Iris pigment epithelial cell (primary cell): ENCODE measurements at places on chromosomes 4 and X.

GRCh38 chrX:71144651-71145050 lies at the start of gene NLGN3:
Gene NLGN3, plus strand, starts transcription at chrX:71144841. Its CDS starts 2,909 bp downstream, at chrX:71147750.
- no peak for DNase-seq

DNA sequence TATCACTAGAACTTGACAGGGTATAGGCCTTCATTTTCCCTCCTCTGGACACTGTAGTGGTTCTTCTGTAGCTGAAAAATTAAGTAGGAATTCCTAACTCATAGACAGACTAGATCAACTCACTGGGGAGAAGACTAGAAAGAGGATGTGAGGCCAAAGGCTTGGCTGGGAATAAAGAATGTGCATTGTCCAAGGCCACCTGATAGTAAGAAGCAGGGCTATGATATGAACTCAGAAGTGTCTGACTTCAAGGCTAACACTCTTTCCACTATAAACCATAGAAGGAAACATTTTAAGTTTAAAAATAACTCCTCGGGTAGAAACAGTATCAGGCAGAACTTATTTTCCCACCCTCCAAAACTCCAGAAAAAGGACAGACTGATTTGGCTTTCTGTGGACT lies 346.6 kb downstream of the OPHN1 start:
- DNase-seq: no peak

DNA sequence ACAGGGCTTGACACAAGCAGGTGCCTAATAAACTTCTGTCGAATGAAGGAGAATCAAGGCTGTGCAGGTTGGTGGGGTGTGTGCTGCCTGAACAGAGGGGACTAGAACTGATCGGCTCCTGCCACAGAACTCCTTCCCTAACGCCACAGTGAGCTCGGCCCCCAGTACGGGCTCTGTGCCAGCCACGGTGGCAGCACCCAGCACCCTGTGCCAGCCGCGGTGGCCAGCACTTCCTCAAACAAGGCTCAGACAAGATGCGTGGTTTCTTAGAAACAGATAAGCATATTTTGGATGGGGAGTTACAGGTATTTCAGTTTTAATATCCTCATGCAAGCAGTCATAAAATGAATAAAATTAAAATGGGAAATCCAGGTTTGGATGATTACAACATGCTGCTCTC lies 26.0 kb upstream of the C4orf50 start:
- DNase-seq: no peak

DNA sequence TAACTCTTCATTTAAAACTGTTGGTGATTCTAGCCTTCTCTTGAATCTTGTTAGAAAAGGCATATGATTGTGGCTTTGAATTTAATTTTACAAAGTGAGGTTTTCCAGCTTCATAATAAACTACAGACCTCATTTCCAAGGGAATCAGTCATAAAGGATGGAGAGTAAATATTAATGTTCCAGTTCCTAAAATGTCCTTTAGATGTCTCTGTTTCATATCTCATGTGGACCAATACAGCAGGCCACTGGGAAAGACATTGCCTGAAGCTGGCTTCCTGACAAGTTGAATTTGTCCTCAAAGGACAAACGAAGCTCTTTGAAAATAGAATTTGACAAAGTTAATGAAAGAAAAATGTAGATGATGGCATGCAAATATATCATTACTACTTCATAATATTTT lies 125.4 kb downstream of the ZNF330 start:
- peak; percentile 76 for DNase-seq

DNA sequence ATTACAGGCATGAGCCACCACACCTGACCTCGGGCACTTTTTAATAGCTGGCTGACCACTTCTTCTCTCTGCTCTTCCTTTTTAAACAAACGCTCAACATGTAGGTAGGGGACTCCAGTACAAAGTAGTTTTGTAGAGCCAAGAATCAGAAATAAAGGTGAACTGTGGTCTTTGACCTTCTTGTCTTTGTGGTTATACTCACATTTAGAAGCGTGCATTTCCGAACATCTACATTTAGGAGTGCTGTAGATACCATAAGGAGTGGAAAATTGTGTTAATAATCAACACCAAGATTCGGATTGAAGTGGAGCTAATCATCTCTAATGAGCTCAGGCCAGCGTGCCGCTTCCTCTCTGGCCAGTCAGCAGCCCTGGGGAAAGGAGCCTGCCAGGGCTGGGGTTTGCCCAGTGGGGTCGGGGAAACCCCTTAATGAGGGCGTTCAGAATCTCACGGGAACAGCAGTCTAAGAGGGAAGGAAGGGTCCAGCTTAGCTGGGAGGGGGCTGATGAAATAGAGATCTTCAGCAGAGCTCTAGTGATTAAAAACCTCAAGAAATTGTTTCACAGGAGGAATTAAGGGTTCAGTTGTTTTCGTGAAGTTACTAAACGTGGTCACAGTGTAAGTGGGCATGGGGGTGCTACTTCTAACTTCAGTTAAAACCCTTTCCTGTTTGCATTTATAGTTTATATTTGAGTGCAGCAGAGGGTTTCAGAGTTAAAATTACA lies 81.2 kb downstream of the GAB1 start:
- no peak for DNase-seq

DNA sequence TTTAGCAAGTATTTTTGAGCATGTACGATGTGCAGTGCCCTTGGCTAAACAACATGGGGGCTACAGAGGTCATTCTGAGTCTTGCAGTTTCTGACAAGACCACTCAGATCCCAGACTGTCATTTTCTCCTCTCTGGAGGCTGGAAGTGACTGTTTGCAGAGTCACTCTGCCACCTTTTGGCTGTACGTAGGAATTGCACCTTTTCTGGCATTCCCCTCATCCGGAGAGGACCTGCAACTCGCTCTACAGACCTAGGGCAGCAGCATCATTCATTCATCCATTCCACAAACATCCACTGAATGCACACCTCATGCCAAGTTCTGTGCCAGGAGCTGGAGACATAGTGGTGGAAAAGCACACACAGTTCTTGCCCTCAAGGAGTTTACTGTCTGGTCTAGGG lies 160.4 kb upstream of the GPR101 start:
- peak; percentile 16 for DNase-seq

DNA sequence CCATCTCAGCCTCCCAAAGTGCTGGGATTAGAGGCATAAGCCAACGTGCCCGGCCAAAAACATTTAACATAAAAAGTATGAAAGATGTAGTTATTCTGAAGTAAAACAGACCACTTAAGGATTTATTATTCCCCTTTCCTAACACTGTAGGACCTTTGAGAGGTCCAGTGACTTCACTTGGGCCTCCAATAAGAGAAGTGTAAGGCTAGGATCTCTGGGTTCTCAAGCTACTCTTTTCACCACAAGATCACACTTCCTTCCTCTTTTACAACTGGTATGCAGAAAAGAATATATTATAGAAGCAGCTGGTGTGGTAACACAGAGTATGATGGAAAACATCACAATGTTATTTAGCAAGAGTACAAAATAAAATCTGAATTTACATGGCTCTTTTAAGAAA lies 30.2 kb upstream of the CCNG2 start:
- DNase-seq: no peak

GRCh38 chr4:96681218-96681617 lies 841.3 kb downstream of the PDHA2 start:
- no peak for DNase-seq

- DNase-seq: no peak
Measured at GRCh38 chrX:109855501-109855900, 122.4 kb upstream of the ACSL4 start.

DNA sequence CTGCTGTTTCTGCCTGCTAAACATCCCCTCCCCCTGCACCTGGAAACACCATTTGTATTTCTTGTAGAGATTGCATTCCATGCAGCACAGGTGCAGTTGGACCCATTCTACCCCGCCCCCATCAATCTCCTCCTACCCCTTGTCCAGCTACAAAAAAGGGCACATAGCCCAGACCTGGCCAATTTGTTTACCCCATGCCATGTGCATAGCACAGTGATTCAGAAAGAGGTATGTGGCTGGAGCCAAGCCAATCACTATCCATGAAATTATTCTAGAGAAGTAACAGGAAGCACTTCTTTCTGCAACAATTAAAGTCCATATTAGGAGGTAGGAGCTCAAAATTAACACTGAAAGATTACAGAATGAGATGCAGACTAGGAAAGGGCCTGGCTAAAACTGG lies 20.2 kb upstream of the TMEM184C start:
- DNase-seq: peak; percentile 90

GRCh38 chr4:70734168-70734954 lies 12.6 kb downstream of the RUFY3 start:
- peak; percentile 77 for DNase-seq

- peak; percentile 28 for DNase-seq
Measured at GRCh38 chr4:1793496-1793840, 375 bp downstream of the FGFR3 start.

DNA sequence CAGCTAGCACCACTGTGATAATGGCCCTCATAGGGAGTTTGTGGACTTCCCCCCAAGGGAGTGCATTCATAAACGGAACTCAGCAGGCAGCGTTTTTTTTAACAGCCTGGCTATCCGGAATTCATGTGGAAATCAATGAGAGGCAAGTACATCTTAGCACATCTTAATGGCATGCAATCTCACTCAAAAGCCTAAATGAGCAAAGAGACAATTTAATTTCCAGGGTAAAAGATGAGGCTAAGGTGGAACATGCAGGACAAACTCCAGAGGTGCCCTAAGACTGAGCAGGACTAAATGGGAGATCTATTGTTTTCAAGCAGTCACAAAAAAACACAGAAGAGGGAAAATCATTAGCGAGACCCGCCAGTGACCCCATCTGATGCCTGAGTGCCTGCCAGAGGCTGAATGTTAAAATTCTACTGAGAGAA lies 243.5 kb upstream of the KCNIP4 start:
- DNase-seq: peak; percentile 9

DNA sequence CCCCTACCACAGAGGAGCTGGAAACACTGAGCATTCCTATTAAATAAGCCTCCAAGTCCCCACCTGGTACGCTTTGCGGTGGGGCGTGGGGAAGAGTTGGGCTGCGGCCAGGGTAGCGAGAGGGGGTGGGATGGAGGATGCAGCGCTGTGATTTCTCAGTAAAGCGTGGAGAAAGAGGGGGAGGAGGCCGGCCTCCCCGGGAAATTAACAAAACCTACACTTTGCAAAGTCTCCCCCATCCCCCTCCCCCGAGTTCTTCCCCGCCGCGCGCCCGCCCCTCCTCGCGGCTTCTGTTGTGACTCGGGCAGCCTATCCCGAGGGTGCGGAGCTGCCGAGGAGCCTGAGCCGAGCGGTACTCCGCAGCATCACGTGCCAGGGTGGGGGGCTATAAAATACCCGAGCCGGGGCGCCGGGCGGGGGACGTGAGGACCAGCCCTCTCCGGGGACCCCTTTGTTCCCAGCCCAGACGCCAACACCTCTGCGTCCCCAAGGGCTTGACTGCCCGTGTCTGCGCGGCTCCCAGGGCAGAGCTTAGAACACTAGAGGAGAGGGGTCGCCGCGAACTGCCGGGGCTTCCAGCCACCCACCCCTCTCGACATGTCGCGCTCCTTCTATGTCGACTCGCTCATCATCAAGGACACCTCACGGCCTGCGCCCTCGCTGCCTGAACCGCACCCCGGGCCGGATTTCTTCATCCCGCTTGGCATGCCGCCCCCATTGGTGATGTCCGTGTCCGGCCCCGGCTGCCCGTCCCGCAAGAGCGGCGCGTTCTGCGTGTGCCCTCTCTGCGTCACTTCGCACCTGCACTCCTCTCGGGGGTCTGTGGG lies at the start of gene GSX2:
Gene GSX2 (plus strand): TSS at position 416 of the 827 bp plus-strand sequence. CDS start 182 bp downstream, at position 598.
- no peak for DNase-seq

GRCh38 chrX:11080741-11081305 lies 30.3 kb upstream of the HCCS start:
- no peak for DNase-seq

GRCh38 chr4:172898715-172899114 lies 269.9 kb upstream of the GALNT7 start:
- DNase-seq: no peak

- DNase-seq: no peak
Measured at GRCh38 chr4:41940834-41941233, 5.6 kb downstream of the TMEM33 start.

DNA sequence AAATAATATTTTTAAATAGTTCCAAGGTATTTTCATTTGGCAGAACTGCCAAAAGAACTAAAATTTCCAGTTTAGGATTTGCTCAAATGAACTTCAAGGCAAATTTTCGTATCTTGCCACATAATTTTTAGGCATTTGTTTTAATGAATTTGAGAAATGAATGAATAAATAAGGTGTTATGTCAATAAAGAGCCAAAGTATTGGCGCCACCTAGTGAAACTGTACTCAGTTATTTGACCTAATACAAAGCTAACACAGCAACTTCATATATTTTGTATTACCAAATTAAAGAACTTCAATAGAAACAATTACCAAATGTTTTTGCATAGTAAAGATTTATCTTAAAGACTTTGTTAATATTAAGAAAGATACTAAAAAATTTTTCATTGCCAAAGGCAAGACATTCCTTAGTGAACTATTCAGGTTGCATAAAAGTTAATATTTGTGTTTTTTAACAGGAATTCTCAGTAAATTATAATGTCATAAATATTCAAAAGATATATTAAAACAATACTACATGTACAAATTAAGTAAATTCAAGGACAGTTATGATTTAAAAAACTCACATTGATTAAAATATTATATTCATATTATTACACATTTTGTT lies 50.3 kb downstream of the STPG2 start:
- DNase-seq: peak; percentile 31

GRCh38 chr4:5928844-5929420 lies 36.0 kb upstream of the CRMP1 start:
- DNase-seq: no peak

- DNase-seq: no peak
Measured at GRCh38 chr4:186740822-186741221, 17.2 kb upstream of the FAT1 start.

DNA sequence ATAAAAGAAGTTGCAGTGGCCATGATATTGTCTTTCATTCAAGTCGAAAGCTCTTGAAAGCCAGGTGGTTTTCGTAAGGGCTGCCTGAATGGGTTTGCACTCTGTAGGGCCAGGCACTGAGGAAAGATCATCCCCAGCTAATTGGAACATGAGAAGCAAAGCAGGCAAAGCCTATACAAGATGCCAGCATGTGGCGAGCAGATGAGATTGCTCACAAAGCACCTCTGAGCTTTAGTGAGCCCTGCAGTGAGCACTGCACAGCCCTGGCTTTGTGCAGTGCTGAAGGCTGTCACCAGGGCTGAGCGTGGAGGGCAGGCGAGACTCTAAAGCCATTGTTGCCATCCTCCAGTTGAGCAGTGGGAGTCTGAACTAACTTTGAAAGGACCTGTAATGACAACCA lies 53.8 kb downstream of the HADH start:
- DNase-seq: no peak

- DNase-seq: peak; percentile 82
Measured at GRCh38 chr4:55866973-55867574, 13.6 kb downstream of the EXOC1 start.

DNA sequence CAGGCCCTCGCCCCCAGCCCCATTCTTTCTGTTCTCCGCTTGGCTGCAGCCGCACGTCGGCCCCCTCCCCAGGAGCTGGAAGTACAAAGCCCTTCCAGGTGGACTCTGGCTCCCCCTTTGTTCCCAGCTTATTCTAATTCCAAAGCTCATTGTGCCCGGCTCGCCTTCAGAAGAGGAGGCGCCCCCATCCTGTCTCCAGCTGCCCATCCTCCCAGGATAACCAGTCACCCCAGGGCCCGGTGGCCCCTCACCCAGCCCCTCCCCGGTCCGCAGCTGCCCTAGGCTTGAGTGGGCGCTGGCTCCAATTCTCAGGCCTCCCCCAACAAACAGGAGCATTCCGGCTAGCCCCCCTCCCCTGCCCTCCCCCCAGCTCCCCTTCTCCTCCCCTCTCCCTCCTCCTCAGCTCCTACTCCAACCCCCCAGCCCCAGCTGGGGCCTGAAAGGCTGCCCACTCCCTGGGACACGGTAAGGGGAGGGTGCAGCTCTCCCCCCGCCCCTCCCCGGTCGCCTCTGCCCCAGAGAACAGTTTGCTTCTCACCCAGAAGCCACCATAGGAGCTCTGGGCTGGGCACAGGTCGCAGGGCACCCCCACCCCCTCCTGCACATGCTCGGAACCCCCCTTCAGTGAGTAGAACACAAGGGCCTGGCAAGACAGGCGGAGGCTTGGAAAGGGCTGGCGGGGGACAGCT lies 3.1 kb upstream of the SLC6A8 start:
- DNase-seq: no peak
